ENCODE measurements at places on chromosomes 2 and 18.
A peak's percentile ranks its signal among the peaks of the same experiment; 100 is the strongest.

GRCh38 chr2:100673691-100674485 is 111.1 kb downstream of the PDCL3 start:
- DNase-seq: no peak

DNA sequence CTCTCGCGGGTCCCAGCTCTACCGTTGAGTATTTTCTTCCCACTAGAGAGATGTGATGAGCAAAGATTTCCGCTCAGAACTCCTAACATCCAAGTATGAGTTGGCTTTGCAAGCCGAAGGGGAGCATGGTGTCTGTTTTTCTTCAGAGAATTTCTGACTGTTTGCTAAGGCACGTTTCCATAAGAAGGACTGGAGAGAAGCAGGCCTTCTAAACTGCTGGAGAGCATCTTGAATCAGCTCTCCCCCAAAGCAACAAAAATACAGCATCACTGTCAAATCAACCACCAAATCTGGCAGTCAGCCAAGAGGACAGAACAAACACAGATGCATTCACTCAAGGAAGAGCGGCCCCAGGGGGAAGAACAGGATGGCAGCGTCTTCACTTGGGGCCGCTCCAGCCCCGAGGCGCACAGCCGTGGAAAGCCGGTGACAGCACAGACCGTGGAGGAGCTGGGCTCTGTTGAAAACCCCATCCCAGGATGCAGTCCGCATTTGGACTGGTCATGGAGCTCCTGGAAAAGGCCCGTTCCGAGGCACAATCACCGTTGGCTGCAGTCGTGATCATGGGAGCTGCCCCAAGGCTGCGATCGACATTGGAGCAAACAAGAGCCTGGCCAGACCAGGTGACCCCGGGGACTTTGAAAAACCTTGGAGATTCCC is 101.4 kb downstream of the NFATC1 start:
- no peak for DNase-seq

DNA sequence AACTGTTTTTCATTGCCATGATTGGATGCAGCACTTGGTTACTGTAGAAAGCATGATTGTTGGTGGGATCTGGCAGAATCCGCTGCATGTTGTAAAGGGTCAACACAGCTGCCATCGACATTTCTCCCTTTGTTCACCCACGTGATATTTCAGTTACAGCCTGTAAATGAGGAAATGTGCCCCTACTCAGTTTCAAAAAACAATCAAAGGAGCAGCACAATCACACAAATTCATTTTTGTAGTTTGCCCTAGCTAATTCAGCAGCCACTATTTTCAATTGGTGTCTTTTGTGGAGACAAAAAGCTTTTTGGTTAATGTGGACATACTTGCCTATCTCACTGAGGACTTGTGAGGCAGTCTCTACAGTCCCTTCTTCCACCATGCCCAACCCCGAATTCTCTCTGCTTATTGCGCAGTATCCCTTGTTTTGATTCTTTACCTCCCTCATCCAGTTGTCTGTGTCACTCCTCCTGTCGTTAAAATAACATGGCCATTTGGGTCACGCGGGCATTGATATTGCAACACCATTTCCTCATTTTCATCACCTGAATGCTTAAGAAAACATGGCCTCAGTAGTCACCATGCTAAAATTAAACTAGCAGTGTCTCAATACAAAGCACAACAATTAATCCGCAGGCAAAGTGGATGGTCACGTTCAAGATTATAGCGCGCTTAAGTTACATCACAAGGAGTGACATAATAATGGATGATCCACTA is 6.4 kb upstream of the PROC start:
- DNase-seq: no peak

GRCh38 chr2:153136216-153136615 is 342.3 kb downstream of the RPRM start:
- DNase-seq: no peak

DNA sequence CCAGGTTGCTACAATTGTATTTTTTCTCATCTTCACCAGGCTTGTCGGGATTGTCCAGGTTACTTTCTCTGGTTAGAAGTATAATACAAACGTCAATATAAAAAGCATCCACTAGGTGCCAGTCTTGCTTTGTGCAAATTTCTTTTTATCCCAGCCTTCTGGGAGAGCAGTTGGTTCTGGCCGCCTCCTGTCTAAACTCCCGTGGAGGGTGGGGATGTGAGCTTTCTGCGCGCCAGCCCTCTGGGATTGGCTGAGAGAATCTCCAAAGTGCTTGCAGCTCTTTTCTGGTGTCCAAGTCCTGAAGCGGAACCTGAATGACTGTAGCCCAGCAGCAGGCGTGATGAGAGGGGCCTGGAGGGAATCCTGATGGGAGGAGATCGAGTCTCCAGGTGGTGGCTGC is 22.4 kb upstream of the TOGARAM2 start:
- no peak for DNase-seq

DNA sequence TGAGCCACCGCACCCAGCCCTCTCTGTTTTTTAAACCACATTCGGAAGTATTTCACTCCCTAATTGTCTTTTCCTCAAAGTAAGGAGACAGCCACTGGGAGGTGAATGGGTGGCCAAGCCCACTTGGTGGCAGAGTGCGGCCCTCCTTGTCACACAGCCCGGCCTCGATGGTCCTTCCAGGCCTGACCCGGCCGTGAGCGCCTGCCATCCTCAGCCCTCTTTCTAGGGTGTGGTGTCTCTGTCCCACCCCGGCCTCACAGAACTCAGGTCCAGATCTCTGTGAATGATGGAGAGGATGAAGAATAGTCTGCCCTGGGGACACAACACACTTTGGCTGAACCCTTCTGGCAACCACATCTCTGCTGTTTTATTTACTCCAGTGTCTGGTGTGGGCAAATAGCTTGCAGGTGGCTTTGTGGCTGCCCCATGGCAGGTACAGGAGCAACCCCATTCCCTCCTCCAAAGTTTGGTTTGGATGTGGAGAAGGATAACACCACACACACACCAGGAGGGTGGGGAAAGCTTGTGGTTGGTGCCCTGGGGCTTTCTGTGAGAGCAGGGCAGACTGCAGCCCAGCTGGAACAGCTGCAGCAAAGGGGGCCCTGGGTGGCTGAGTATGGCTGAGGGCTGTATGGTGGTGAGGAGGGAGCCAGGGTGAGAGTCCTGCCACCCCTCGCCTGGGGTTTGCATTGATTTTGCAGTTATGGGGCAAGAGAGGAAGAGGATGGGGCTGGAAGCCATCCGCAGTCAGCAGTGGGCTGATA is 88.6 kb downstream of the FAM168B start:
- DNase-seq: no peak

- DNase-seq: no peak
Observed at GRCh38 chr2:187497858-187498463, 49.9 kb upstream of the CALCRL start.

- DNase-seq: peak; percentile 15
Observed at GRCh38 chr2:32009516-32010256, 1.1 kb downstream of the MEMO1 start.

GRCh38 chr2:106138543-106139237 is 55.4 kb downstream of the UXS1 start:
- DNase-seq: no peak

DNA sequence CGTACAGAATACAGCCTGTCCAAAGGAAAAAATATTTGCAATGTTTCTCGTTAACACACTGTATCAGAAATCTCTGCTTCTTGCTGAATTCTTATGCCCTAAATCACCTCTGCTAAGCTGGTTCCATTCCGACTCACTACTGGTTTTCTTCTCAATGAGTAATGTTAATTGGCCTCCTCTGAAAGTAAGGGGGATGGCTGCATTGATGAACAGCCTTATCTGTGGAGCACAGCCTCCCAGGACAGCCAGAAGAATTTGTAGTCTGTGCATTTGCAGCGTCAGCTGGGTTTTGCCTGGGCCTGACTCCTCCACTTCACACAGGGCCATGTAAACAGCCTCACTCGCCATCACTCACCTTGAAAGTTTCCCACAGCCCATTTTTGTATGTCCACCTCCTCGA is 127.7 kb downstream of the RNF152 start:
- DNase-seq: no peak

GRCh38 chr2:111191877-111192276 is 71.2 kb downstream of the BCL2L11 start:
- no peak for DNase-seq

DNA sequence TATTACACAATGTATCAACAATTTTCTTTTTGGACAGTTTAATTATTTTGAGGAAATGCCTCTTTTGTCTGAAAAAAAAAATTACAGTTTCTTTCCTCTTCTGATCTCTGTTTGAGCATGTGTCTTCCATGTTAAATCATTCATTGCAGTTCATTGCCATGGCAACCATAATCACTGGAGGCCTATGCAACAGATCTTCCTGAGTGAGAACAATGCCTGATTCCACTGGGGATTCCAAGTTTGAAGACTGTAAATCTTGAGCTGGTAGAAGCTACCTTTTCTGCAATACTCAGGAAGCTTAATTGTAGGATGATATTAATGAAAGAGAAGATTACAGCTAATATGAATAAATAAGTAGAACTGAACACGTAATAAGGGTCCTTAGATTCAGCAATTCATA is 721.4 kb upstream of the CNTNAP5 start:
- no peak for DNase-seq

DNA sequence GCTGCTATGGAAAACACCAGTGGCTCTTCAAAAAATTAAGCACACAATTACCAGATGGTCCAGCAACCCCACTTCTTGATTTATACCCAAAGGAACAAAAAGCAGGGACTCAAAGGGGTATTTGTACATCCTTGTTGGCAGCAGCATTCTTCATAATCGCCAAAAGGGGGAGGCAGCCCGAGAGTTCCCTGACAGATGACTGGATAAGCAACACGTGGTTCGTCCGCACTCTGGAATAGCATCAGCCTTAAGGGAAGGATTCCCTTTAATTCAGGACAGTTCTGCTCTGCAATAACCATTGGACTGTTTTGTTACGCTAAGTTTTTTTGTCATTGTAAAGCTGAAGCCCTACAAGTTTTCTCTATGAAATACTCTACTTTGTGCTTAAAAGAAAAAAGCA is 76.7 kb upstream of the TWIST2 start:
- DNase-seq: no peak

- DNase-seq: no peak
Observed at GRCh38 chr2:150944315-150944714, 317.3 kb downstream of the RBM43 start.

All from stimulated activated CD4-positive, alpha-beta T cell treated with anti-CD3 and anti-CD28 coated beads, Interleukin-15, amount 100 ng/mL, for 1 hour (primary cell).